Spinal cord (tissue), 10 donors: ENCODE measurements at places on chromosomes 4 and X.

- no peak for DNase-seq
Observed at GRCh38 chrX:132294776-132295495, 75.7 kb upstream of the RAP2C start.

- DNase-seq: no peak
Observed at GRCh38 chr4:53599632-53600031, 8.3 kb upstream of the LNX1 start.

- no peak for DNase-seq
Observed at GRCh38 chr4:152258804-152259708, 276.8 kb downstream of the FBXW7 start.

GRCh38 chrX:55159551-55159950, 60.6 kb upstream of the PAGE5 start:
- DNase-seq: no peak

DNA sequence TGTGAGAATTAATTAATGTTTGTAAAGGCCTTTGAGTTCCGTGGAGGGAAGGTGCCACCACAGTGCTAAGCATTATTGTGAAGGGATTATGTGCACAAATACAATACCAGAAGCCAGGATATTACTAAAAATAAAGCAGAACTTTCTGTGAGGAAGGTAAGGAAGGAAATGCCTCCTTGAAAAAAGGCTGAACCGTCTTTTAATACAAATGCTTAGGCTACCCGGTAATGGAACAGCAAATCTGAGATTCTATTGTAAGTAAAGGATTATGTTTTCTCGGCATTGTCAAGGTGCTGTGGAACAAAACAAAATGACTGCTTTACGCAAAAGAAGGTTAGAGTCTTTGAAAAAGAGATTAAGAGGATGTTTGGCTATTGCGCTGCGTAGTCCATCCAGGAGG, 57.9 kb upstream of the SPRY1 start:
- DNase-seq: no peak

DNA sequence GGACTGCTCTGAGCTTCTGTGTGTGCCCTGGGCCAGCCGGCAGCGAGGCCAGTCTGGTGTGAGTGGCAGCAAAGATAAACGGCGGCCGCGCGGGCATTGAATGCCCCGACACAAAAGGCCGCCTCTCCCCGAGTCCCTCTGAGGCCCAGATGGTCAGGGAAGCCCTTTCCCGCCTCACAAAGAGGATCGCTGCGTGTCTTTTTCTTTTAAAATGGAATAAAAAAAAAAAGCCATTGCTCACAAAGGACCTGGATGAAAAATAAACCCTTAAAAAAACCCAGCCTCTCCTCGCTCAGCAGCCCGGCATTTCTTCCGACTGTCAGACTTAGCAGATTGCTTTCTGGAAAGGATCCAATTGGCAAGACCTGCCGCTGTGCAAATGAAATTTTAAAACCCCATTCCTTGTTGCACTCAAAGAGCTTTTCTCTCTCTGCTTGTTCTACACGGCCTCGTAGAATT, 578.7 kb downstream of the BCOR start:
- no peak for DNase-seq

DNA sequence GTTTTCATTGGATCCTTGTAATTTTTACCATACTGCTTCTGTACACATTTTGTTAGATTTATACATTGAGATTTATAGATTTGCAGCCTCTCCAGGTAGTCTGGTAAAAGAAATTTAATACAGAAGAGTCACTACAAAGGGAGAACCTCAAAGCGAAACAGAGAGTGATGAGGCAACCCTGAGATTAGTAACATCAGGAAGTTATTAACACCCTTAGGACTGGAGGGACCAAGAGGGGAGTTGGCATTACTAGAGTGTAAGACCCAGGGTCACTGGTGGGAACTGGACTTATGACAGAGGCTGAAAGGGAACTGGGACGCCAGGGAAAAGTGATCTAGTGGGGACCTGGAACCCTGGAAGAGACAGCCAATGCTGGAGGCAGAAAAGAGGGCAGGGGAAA, 20.6 kb upstream of the MAML3 start:
- no peak for DNase-seq

DNA sequence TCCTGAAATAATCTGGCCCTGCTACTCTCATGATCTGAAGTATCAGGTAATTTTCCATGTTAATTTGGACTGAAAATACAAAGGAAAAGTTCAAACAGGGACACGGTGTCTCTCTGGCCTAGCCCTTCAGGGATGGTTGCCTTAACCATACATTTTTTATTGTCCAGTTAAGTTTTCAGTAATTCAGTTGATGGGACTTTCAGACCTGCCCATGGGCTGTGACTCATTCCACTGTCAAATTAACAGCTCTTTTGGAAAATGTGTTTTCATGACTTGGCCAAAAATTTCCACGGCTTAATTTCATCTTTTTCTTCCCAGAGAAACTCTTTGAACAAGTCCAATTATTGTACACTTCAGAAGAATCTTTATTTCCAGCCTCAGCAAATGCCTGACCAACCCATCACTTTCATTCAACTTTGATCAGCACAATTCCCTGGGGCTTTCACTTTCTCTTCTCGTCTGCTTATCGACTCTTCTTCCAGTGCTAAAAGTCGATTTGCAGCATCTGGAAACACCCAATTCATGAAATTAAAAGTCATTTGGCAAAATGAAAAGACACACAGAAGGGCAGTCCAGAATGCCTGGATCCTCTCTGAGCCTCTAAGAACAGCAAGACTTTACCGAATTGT, 293.9 kb downstream of the RAB28 start:
- DNase-seq: no peak

DNA sequence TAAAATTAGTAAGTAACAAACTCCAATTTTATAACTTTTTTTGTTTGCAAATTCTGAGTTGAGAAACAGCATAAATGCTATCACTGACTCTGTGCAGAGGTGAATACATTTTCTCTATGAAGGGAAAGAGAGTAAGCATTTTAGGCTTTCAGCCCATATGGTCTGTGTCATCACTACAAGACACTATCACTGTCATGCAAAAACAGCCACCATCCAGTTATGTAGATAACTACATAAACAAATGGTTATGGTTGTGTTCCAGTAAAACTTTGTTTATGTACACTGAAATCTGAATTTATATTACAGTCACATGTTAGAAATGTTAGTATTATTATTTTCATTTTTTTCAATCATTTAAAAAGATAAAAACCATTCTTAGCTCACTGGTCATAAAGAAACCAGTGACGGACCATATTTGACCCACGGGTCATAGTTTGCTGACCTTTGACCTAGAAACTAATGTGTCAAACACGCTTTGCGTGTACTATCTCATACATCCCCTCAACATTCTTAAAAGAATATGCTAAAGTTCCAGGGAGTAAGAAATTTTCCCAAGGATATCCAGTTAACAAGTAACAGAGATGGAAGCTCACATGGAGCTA, 29.1 kb downstream of the RASGEF1B start:
- DNase-seq: no peak

DNA sequence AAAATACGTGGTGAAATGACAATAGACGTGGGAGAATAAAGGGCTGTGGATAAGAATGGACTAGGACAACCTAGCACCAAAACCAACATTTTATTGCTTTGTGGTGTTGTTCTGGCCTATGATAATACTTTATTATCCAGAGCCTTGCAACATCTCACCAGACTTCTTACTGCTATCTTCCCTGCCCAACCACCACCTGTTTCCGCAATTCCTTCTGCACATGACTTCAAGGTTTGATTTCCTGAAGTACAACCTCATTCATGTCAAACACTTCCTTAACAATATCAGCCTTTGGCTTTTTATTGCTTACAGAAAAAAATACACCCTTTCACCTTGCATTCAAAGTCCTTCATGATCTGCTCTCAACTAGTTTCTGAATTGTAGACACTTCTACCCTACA, 84.8 kb downstream of the RTL3 start:
- no peak for DNase-seq

DNA sequence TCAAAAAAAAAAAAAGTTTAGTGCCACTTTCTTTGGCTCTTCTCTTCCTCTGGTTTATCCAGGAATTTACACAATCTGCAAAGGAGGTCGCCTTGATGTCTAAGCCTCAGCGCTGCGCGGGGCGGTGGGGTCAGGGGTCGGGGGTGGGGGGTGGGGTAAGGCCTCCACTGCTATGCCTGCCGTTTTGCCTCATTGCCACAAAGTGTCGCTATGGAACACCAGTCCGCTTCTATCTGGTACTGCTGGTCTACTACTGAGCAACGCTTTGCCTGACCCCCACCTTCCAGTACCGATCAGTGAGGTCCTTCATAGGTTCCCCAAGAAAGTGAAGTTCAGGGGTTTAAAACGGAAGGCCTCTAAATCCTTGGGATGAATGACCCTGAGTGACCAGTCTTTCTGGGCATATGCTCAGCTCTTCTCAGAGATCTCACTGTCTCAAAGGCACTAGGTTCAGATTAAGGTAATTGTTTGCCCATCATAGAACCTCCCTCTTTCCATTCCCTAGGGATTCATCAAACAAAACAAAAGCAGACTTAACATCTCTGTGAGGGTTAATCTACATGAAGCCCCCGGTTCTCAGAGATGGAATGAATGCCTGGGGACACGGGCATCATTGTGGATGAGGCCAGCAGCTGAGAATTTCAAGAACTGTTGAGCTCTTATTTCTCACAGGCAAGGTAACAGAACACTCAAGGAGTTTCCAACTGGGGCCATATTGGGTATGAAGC, 16.9 kb upstream of the TSR2 start:
- DNase-seq: no peak

DNA sequence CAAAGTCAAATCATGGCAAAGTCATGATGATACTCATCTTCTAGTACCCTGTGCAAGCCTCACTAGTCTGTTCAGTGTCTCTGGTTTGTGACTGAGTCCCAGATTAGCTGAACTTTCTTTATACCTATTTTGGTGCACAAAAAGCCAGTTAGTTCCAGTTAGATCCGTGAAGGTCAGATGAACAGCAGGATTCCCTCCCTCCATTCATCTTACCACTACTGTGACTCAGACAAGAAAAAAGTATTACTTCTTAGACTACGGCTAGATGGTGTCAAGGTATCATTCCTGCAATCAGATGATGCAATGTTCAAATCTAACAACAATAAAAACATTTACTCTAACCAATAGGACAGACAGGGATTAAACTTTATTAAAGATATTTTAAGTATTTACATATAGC, 30.4 kb downstream of the ARHGEF6 start:
- no peak for DNase-seq

- DNase-seq: no peak
Observed at GRCh38 chr4:155615081-155615887, 51.4 kb upstream of the GUCY1A1 start.

GRCh38 chr4:145723336-145723735, 43.4 kb downstream of the C4orf51 start:
- DNase-seq: no peak

GRCh38 chrX:69152417-69152841, 12.8 kb downstream of the PJA1 start:
- no peak for DNase-seq

GRCh38 chr4:55398461-55398860, 2.7 kb downstream of the TMEM165 start:
- no peak for DNase-seq

DNA sequence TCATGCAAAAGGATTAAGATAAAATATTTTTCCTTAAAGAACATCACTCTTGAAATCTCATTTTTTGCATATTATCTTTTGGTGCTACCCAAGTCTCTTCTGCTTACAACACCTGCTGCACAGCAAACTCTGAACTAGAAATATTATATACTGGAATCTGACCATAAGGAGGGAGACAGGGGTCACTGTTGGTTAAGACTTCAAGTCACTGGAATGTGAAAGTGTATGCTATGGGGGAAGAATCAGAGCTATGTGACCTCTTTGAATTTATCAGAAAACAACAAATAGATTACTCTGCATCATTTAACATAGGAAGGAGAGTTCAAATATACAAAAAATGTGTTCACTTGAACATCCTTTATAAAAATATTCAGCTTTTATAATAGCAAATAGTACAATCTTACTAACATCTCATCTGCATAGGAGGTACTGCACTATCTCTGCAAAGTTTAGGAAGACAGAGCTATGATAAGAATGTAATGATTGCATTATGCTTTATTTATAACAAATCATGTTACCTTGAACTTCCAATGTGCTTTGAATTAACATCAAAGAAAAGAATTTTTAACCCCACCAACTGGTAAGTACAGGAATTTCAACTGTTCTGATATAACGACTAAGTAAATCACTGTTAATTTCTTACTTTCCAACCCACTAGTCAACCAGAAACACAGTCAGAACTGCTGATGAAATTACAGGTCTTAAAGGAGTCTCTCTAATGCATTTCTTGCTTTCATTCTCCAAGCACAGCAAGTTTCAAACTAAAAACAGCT, 69.8 kb downstream of the ZNF827 start:
- DNase-seq: no peak

GRCh38 chr4:59712470-59712869, 1487.7 kb upstream of the ADGRL3 start:
- peak; percentile 15 for DNase-seq

- no peak for DNase-seq
Observed at GRCh38 chrX:70009970-70010369, 39.8 kb downstream of the AWAT2 start.

- no peak for DNase-seq
Observed at GRCh38 chr4:38069271-38069760, 109.1 kb downstream of the PTTG2 start.

- DNase-seq: no peak
Observed at GRCh38 chrX:71659959-71660358, 7.4 kb upstream of the LOC101059915 start.

DNA sequence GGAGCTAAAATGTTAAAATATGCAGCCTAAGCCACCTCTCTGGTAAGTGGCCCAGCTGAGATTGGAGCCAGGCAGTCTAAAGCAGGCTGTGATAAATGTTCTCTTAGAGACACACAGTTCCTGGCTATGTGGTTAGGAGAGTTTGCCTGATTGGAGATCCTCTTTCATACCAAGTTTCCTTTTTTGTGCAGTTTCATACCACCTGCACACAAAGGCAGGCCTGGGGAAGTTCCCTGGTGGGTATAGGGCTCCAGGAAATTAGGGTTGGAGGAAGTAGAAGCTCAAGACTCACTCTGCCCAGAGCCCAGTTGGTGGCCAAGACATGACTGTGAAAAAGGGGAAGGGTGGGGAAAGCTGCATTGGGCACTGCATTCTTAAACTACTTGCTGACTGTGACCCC, 16.9 kb downstream of the CYBB start:
- no peak for DNase-seq

DNA sequence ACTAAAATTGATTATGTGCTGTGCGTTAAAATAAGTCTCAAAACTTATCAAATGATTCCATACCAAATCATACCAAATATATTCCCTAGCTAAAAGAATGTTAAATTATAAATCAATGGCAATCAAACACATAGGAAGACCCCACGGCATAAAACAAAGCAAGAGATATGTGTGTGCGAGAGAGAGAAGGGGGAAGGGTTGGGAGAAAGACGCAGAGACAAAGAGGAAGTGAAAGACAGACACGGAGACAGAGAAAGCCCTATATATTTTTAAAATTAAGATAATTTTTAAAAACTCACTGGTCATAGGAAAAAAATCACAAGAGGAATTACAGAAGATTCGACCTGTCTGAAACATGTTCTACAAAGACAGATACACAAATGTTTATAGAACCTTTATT, 371.4 kb downstream of the NLGN4X start:
- DNase-seq: no peak

GRCh38 chr4:152601156-152601555, 65.3 kb upstream of the FBXW7 start:
- DNase-seq: no peak

- DNase-seq: no peak
Observed at GRCh38 chr4:42492962-42493361, 95.7 kb downstream of the SHISA3 start.

- no peak for DNase-seq
Observed at GRCh38 chr4:54764476-54764875, 106.7 kb downstream of the KIT start.
